ENCODE measurements at places on chromosomes 1 and 21. TPM values are rescaled to one million over a fixed set of nuclear protein-coding genes. Genes with fewer than 3 reads are reported as not detected.

GRCh38 chr1:6800745-6801144 is 15.5 kb downstream of the CAMTA1 start:
- no peak for DNase-seq

GRCh38 chr1:158371188-158371953 is 17.7 kb downstream of the CD1E start:
- DNase-seq: no peak

DNA sequence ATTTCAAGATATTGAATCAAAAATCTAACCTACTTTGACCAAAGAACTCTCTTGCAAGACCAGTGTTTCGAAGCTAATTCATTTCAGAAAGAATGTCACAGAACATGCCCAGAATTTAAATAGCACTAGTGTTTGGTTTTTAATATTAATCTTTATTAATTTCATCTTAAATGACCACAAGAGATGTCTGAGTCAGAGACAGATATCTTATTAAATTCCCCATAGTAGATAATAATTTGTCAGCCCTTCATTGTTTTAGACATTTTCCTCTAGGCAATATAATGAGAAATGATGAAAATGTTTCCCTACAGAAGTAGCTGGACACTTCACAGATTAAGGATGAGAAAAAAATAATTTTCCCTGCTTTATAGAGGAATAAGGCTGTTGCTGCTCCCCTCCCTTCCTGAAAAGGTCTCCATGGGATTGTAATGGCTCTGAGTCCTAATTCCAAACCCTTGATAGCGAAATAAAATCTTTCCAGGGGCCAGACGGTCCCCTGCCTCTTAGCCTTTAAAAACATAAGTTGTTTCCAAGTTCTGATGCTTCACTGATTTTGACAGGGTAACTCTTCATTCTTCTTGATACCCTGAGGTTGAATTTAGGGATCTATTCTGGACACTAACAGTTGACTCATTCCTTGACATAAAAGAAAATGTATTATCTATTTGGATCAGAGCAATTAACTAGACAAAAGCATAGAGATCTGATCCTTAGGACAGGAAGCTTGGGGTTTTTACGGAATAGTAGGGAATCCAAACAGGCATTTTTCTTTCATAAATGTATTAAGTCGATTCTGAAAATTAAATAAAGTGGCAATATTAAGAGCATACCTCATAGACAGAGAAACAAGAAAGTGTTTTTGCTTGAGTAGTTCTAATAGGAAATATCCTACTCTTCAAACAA is 820.8 kb downstream of the BRINP3 start:
- DNase-seq: no peak

DNA sequence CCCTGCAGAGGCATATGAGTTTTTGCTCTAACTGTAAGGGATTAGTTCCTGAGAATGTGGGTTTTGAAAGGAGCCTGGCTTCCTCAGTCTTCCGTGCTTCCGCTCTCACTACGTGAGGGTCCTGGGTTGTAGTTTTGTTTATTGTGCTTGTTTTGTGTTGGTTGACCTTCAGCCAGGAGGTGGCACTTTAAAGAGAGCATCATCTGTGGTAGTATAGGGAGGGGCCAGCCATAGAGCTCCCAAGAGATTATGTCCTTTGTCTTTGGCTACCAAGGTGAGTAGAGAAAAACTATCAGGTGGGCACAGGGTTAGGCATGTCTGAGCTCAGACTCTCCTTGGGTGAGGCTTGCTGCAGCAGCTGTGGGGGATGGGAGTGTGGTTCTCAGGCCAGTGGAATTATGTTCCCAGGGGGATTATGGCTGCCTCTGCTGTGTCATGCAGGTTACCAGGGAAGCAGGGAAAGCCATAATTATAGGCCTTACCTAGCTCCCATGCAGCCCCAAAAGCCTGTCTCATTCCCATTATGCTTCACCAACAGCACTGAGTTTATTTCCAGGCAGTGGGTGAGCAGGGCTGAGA is 23.5 kb downstream of the CYP4B1 start:
- no peak for DNase-seq

- no peak for DNase-seq
Observed at GRCh38 chr1:7489586-7489985, 281.5 kb upstream of the VAMP3 start.

- DNase-seq: no peak
Observed at GRCh38 chr1:170001266-170001665, 73.2 kb downstream of the KIFAP3 start.

DNA sequence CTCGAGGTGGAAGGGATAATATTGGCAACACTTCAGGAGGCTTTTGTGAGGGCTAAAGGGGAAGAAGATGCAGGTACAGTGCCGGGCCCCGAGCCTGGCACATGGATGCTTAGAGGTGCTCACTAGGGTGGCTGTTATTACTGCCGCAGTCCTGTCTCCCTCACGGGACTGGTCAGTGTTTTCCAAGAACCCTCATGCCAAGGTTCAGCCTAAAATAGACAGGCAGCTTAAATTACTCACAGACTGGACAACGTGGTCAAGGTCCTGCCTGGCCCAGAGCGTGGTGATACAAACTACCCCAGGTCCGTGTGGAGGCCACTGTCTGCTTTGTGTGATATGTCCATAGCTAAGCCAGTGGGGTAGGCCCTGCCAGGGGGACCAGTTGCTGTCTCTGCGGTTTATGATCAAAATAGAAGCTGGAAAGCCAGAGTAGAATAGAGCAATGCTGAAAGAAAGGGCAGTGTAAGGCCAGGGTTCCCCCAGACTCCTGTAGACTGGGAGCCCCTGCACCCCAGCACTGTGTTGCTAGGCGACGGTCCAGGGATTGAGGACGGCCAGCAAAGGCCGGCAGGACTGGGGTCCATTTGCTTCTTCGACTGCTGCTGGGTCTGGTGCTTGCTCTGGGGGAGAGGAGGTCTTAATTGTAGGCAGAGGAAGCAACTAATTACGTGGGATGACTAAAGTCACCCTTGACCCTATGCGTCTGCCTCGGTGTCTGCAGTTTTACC is 36.1 kb downstream of the ELAPOR1 start:
- DNase-seq: no peak

- DNase-seq: no peak
Observed at GRCh38 chr21:31349208-31349607, 5.1 kb upstream of the TIAM1 start.

DNA sequence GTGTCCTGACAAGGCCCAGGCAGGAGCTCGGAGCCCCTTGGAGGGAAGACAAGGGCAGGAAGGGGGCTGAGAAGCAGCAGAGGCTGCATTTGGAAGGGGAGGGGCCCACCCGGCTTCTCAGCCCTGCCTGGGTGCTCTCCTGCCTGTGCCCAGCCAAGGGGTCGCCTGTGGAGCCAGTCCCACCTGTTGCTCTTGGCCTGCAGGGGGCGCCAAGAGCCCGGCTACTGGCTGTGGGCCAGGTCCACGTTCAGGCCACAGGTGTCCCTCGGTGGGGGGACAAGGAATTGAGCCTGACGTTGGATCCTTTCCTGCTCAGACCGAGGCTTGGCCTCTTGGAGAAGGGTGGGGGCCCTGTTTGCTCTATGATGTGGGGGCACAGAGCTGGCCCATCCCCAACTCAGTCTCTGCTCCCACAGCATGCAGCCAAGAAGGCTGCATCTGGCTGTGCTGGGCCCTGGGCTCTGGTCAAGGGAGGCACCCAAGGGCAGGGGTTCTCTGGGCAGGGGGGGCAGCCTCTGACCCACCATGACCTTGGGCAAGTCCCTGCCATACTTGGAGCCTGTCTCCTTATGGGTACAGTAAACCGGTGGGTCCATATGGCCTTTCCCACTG is 10.9 kb downstream of the WNT4 start:
- no peak for DNase-seq

- no peak for DNase-seq
Observed at GRCh38 chr21:45390831-45391742, 13.9 kb upstream of the COL18A1 start.

- DNase-seq: no peak
Observed at GRCh38 chr1:33719326-33719725, 144.6 kb upstream of the HMGB4 start.

- no peak for DNase-seq
Observed at GRCh38 chr1:93614541-93614940, 67.1 kb downstream of the BCAR3 start.

The INKA2 gene
- 3.1 TPM for polyA plus RNA-seq

The ACTN2 gene
- 2.2 TPM for polyA plus RNA-seq

The LAMC2 gene
- polyA plus RNA-seq: 6.4 TPM

The FAAH gene
- polyA plus RNA-seq: 33.1 TPM

The SERPINC1 gene
- 0.84 TPM for polyA plus RNA-seq

The ACTA1 gene
- 0.70 TPM for polyA plus RNA-seq

Measured in renal pelvis (tissue), 12 donors.